ENCODE measurements at places on chromosomes 5 and 9. TPM values are rescaled to one million over a fixed set of nuclear protein-coding genes. Genes with fewer than 3 reads are reported as not detected.

DNA sequence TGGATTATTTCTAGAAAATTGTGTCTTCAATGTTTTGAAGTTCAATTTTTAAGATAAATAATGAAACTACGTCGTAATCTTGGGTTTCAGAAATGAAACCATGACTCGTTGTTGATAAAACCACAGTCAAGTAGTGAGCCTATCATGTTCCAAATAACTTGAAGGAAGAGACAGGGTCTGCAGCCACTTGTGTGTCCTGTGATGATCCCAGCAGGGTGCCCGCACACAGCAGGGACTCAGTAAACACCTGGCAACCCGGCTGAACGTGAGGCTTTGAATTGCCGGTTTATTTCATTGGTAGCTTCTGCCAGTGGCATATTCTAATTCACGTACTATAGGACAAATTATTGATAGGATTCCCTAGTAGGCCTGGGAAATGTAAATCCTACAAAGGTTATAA is 679.6 kb downstream of the IRX1 start:
- DNase-seq, result no peak

- no peak for DNase-seq
These were observed 20.8 kb downstream of the FREM1 start for GRCh38 chr9:14889451-14889850.

DNA sequence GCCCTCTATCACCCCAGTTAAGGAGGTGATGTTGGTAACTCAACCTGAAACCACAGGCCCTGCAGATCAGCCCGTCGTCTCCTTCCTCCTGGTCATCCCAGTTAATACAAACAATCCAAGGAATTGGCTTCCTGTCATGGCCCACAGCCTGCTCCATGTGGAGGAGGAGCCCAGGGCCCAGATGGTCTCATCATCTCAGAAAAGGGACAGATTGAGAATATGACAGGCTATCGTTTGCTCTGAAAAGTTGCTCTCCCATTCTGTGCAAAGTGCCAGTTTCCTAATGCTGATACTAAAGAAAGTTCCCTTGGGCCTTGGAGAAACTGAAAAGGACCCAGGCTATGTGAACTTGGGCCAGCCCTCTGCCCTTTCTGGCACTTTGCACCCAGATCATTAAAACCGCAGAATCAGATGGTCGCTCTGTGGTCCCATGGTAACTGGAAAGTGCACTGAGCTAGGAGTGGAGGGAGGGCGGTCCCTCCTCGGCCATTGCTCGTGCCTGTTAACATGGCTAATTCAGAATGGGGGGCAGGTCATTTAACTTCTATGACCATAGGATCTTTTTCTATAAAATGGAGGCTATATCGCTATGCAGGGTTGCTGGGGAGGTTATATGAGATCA is 675 bp upstream of the SPAAR start:
- no peak for DNase-seq

DNA sequence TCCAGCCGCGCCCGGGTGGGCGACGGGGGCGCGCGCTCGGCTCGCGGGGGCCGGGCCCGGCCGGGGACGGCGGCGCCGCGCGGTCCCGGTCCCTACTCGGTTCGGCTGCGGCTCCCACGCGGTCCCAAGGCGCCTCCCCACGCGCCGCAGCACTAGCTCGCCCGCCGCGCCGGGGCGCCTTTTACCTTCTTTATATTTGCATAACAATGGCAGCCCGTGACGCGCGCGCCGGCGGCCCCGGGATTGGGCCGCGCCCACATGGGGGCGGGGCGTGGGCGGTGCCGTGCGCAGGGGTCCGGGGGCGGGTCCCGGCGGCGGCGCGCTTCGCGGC is at the start of gene NRARP:
Gene NRARP (minus strand): TSS at position 154 of the 331 bp plus-strand sequence. CDS start 343 bp downstream, outside the sequence.
- DNase-seq, result peak; percentile 91

DNA sequence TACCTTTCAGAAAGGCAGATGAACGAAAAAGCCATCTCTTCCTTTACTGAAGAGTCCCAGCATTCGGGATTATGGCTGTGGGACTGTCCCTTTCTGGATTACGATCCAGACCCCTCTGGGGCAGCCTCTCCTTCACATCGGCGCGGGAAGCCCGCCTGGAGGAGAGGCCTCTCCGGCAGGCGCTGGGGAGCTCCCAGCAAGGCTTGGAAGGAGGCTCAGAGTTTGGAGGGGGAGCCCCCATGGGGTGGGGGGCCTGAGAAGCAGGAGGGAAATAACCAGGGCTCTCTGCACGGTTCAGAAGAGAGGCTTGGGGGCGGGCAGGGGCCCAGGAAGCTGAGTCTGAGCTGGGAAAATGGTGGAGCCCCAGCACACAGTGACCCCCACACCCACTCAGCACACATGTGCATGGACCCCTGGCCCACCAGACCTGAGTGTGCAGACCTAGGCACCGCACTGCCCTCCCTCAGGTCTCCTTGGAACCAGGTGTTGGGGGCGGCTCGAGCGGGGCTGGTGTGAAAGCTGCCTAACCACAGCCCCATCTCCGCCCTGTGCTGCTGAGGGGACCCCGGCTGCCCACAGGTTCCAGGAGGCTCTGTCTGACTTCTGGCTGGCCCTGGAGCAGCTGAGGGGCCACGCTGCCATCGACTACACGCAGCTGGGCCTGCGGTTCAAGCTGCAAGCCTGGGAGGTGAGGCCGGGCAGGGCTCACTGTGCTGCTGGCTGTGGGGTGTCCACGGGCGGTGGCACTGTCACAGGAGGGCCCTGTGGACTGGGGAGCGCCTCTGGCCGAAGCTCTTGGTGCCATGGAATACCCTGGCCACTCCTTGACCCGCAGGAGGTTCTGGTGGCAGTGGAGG is 4.5 kb downstream of the NOXA1 start:
- no peak for DNase-seq

DNA sequence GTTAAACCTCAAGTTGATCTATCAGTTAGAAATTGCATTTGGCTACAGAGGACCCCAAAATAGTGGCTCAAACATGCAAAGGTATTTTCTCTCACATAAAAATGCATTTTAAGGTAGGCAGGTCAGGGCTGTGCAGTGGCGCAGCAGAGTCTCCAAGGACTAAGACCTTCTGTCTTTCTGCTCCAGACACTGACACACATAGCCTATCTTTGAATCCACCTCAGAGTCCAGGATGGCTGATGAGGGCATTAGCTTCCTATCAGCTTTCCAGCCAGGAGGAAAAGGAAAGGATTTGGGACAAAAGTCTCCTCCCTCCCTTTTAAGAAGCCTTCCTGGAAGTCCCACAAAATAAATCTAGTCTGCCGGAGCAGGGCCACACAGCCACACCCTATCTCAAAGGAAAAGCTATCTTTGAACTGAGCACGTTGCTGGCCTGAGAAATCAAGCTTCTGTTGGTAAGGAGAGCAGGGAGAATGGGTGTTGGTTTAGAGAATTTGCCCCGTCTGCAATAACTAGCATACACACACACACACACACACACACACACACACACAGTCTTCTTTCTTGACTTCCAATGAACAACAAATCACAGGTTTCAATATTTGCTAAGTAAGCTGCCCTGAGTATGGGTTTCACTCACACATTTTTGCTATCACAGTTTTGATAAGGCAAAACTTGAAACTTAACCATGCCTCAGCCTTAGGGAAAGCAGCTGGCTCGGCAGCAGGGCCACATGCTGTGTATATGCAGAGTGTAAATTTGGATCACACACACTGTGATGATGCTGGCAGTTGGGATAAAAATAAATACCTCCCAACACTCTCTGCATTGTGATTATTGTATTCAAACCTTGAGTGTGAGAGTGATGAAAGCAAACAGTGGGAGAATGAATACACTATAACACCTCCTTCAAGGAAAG is 116.6 kb upstream of the MAP3K1 start:
- no peak for DNase-seq

DNA sequence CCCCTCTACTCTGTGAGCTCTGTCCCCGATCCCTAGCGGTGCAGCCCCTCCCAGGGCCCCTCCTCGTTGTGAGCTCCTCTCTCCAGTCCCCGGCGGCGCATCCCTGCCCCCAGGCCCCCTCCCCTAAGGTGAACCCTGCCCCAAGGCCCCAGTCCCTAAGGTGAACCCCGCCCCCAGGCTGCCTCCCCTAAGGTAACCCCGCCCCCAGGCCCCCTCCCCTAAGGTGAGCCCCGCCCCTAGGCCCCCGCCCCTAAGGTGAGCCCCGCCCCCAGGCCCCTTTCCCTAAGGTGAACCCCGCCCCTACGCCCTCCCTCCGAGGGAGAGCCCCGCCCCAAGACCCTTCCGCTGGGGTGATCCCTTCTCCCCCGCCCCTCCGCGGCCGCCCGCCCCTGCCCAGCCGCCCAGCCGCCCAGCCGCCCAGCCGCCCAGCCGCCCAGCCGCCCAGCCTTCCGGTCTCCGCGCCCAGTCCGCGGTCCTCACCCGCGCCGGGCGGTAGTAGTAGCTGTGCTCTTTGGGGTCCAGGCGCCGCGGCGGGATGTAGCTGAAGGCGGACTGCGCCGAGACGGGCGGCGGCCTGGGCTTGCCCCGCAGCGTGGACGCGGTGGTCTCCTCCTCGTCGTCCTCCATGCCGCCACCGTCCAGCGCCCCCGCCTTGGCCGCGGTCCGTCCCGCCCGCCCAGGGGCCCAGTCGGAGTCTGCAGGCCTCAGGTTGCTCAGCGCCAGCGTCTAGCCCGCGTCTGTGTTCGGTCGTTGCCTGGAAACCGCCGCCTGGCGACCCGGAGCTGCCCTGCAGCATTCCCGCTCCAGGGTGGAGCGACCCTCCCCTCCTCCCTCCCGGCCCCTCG is at the start of gene CFAP90:
Gene CFAP90 (minus strand): TSS at position 739 of the 845 bp plus-strand sequence. CDS start 112 bp downstream, at position 627.
- DNase-seq, result no peak

- DNase-seq, result no peak
These were observed 68.4 kb downstream of the STK32A start for GRCh38 chr5:147303251-147303650.

DNA sequence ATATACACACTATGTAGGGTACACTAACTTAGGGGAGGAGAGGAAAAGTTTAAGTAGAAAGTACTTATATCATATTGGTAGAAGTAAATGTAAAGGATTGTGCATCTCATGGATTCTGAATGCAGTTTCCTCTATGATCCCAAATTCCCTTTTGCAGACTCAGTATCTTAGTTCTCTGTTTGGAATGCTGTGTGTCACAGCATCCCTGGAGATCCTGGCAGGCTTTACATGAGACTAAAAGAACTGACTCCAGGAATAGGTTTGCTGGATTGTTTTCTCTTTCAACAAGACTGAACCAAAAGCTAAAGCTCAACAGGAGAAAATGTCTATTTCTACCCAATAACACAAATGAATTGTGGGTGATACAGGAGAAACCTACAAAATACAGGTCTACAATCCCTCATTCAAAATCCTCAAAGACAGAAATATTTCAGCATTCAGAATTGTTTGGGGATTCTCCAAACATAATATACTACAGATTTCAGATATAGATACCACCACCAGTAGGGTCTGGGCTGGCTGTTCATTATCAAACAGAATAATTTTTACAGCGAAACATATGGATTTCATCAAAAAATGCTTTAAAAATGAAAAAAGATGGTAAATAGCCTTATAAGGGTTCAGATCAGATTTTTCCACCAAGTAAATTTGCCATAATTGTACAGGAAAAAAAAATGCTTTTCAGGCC is 324.7 kb upstream of the GRAMD2B start:
- no peak for DNase-seq

GRCh38 chr9:71171517-71171916 is 50.1 kb upstream of the TRPM3 start:
- DNase-seq, result no peak

DNA sequence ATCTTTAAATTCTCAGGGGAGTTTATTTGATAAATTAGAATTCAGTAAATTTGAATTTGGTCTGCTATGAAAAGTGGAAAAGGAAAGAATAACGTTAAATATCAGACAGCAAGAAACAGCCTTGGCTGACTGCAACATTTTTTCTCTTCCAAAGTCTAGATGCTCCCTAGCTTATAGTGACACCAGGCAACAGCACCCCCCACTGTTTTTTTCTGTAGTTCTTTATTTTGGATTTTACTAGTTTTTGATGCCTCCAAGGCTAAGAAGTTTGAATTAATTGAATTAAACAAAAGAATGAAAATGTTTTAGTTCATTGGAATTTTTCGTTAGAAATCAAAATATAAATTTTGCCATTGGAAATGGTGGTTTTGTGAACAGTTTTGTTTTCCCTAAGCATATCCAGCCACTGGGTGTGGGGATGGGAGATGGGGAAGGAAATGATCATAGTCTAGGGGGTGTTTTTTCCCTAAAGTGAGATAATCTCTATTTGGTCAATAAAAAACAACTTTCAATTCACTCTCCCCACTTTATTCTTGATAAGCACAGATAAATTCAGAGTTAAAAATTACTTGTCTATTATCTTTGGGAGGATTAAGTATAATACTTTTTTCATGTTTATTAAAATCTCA is 199.3 kb upstream of the CD180 start:
- DNase-seq, result no peak

- DNase-seq, result no peak
These were observed 909 bp downstream of the NDFIP1 start for GRCh38 chr5:142109331-142110045.

GRCh38 chr5:119022017-119022745 is 33.8 kb upstream of the DTWD2 start:
- no peak for DNase-seq

- no peak for DNase-seq
These were observed 131.6 kb downstream of the TLR4 start for GRCh38 chr9:117835798-117836197.

DNA sequence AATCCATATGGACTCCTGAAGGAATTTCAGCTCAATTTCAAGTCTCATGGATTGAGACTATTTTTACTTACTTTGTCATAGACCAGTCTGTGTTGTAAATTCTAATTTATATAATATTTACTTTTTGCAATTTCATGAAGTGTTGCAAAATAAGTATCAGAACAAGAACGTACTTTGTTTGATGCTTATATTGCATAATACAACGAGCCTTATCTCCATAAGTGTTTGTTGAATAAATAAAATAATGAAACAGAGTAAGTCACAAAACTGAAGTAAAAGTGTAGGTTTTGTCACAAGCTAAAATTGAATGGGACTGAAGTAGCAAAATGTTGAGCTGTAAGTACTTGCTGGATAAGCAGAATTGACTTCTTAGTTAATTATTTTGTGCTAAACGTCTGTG is 3.0 kb upstream of the LIFR start:
- no peak for DNase-seq

DNA sequence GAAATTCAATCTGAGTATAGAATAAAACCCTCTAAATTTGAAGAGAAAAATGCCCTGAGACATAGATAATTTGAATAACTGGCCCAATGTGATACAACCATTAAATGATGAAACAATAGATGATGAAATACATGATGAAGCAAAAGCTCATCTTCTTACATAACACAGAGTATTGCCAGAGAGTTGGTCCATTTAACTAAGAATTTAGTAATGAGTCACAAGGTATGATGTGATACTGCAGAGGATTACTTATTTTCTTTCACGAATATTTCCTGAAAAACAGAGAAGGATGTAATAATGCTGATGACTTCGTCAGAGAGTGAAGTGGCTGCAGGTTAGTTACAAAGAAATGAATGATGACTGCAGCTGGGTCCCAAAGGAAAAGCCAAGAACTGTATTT is 379.3 kb downstream of the CDH12 start:
- DNase-seq, result no peak

GRCh38 chr5:130424341-130424740 is 520.1 kb downstream of the CHSY3 start:
- no peak for DNase-seq

GRCh38 chr5:128870923-128871322 is 94.4 kb upstream of the SLC27A6 start:
- DNase-seq, result no peak

SERINC5 gene
- total RNA-seq, result 22.8 TPM

DNM1 gene
- 1.8 TPM for total RNA-seq

SLC36A2 gene
- not detected for total RNA-seq

MEIKIN gene
- total RNA-seq, result not detected

PCDHA13 gene
- not detected for total RNA-seq
